ENCODE measurements at places on chromosomes 16 and 17. TPM values are rescaled to one million over a fixed set of nuclear protein-coding genes. Genes with fewer than 3 reads are reported as not detected.

MT4 gene
- not detected for polyA plus RNA-seq

CLEC3A gene
- polyA plus RNA-seq, result not detected

TP53TG3F gene
- 0.02 TPM for polyA plus RNA-seq

DNA sequence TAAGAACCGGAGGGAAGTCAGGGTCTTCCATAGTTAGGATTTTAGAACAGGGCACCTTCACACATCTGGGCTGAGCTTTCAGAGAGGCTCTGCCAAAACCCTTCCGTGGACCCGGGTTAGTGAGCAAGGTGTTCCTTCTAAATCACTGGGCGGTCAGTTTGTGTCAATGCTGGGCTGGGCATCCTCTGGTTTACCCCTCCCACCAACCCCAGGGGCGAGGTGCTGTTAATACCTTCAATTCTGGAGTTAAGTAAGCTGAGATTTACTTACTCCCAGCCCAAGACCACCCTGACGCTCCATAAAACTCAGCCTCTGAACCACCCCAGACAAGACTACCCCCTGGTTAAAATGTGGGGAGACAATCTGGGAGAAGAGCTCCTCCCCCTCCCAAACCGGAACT is 1.0 kb downstream of the TMEM92 start:
- no peak for DNase-seq

DNA sequence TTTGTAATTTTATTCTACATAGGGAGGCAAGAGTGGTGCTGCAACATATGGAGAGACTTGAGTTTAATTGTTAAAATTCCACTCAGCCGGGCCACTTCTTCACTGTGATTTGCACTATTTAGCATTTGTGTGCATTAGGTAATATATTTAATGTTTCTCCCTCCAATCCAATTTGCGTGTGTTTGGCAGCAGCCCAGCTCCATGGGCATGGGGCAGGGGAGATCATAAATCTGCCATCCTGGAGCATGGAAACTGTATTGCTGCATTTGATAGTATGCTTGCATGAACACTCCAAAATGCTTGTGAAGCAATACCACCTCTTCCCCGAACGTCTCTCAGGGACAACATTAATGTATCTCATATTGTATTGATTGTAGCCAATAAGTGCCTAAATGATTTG is 339.1 kb upstream of the RBFOX1 start:
- DNase-seq, result peak; percentile 6

DNA sequence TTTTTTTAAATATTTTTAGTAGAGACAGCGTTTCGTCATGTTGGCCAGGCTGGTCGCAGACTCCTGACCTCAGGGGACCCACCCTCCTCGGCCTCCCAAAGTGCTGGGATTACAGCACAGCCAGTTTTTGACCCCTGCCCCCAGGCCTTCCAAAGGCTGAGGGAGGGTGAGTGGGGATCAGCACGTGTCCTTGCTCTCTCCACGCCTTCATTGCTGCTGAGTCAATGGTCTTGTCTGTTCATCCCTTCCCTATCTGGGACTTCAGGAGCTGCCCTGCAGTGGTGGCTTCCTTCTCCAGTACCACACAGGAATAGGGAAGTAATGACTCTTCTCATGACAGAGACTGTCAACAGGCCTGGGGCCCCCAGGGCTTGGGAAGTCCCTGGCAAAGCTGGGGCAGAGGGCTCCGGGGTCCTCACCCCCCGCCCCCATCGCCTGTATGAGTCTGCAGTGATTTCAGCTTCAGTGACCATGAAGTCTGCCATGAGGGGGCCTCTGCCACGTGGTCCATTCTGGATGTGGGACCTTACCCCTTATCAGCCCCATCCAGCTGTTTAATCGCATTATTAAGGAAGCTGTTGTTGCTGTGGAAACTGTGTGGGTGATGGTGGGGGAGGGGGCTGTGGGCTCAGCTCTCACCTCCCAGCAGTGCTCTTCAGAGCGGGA is 6.1 kb downstream of the ABCC3 start:
- DNase-seq, result no peak

- DNase-seq, result no peak
These were observed 1.6 kb downstream of the SEZ6 start for GRCh38 chr17:29004081-29004692.

All from SK-N-SH (cell line).